Lung (tissue), 17 donors: ENCODE measurements at places on chromosomes 16 and 17. TPM values are rescaled to one million over a fixed set of nuclear protein-coding genes. Genes with fewer than 3 reads are reported as not detected.

DNA sequence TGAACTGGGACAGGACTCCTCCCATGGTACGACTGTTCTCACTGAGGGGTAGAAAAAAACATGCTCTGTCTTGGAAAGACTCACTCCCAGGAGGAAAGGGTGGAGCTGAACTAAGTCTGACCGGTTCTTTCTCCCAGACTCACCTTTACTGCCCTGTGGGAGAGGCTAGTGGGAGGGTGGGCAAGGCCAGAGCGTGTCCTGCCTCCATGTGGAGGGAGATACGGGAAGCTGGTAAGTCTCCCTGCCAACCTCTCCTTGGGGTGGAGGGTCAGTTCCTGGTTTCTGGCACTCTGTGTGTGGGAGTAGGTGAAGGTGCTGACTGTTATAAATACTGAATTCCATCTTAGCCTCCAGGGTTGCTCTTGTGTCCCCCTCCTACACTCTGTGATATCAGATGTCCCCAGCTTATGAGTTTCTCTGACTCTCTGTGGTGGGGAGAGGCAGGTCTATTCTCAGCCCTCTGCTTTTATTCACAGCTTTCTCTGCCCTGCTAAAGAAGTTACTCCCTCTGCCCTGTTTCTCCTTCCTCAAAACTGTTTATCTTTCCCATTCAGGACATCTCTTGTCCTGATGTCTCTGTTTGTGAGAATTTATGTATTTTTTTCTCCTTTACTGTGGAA, 26.9 kb upstream of the FAM20A start:
- no peaks in the 10 kb centered on the region for H3K27me3 ChIP-seq
- H3K27ac ChIP-seq = no peak overlapping the region
- DNase-seq = no peak
- no peaks in the 10 kb centered on the region for H3K4me1 ChIP-seq
- H3K36me3 ChIP-seq = no peaks in the 10 kb centered on the region

DNA sequence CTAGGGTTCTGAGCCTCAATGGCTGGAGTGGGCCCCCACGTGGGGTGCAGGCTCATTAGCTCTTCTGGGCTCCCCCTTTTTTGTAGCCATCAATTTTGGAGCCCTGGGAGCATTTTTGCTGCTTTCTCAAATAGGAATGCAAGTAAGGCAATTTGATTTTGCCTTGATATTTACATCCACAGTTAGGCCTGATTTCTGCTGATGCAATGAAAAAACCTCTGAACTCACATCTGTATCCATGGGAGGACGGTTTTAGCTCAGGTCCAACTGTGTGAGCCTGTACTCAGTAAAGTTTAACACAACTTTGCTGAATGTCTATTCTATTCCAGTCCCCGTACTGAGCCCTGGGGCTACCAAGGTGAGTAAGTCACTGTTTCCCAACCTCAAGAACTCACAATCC, 425.0 kb downstream of the HAPSTR1 start:
- DNase-seq = no peak
- no peaks in the 10 kb centered on the region for H3K36me3 ChIP-seq
- H3K4me1 ChIP-seq = peaks cover 8% of the 10 kb centered on the region
- H3K27me3 ChIP-seq = no peaks in the 10 kb centered on the region
- H3K27ac ChIP-seq = no peak overlapping the region

DNA sequence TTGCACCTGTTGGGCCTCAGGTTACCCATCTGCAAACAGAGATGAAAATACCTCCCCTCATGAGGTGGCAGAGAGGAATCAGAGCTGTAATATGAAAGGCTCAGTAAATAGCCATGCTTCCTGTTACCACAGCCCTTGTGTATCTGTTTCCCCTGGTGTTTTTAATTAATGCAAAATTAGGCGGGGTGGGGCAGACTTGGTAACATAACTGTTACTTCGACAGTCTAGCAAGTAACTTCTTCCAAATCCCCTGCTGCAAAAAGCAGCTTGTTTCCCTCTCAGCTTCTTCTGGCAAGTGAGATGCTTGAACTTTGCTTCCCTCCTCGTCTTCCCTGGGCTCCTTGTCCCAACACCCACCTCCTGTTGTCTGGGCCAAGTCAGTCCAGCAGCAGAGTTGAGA, 381.5 kb downstream of the CPPED1 start:
- no peak overlapping the region for H3K4me3 ChIP-seq
- H3K36me3 ChIP-seq = no peaks in the 10 kb centered on the region
- DNase-seq = no peak
- no peak overlapping the region for H3K27ac ChIP-seq

GRCh38 chr16:84190731-84191388, at the start of gene ADAD2:
ADAD2 (plus strand) TSS chr16:84191157; CDS start chr16:84191231, 74 bp downstream.
- no peak within 1 kb of the TSS for H3K27ac ChIP-seq
- no peak for DNase-seq
- H3K4me1 ChIP-seq = no peaks in the 10 kb centered on the region
- no peaks in the 10 kb centered on the region for H3K36me3 ChIP-seq
- no peaks in the 10 kb centered on the region for H3K27me3 ChIP-seq

DNA sequence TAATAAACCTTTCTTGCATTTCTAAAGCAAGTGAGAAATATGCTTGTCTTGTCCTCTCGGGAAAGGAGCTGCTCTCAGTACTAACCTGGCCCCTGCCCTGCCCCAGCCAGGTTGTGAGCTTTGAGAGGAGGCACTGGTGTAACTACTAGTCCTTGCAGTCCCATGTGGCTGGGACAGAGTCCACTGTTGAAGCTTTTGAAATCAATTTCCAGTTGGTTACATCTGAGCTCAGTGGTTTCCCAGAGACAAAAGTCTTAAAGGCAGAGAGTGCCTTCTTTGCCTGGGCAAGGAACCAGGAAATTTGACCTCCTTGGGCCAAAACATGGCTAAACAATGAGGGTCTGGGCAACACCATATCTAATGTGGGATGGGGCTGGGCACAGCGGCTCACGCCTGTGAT, 48.7 kb downstream of the GSG1L start:
- H3K4me3 ChIP-seq = no peak overlapping the region
- no peaks in the 10 kb centered on the region for H3K27me3 ChIP-seq
- H3K36me3 ChIP-seq = no peaks in the 10 kb centered on the region
- H3K4me1 ChIP-seq = no peaks in the 10 kb centered on the region
- DNase-seq = no peak

DNA sequence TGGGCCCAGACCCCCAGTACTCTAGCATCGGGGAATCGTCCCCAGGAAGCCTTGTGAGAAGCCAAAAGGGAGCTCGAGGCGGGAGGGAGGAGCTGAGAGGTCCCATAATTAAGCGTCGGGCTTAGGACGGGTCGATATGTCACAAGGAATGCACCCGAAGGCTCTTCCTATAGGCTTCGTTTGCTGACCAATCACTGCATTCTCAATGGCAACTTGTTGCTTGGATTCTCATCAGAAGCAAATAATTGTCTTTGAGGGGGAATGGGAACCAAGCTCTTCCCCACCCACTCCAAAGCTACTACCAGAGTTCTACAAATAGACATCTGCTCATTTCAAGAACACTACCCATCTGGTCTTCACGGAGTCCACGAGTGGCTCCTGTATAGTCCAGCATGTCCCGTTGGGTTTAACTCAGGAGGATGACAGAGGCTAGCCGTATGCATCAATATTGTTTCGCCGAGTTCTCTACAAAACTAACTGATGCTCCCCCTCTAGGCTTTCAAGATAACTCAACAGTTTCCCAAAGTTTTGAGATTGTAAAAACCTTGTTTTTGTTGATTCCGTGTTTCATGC, 628 bp upstream of the BLMH start:
- H3K4me3 ChIP-seq = peak overlapping the region; percentile 75
- peak; percentile 59 for DNase-seq
- no peaks in the 10 kb centered on the region for H3K27me3 ChIP-seq
- H3K4me1 ChIP-seq = peaks cover 12% of the 10 kb centered on the region

SLC6A2 gene
- not detected for total RNA-seq

WNT9B gene
- 0.11 TPM for total RNA-seq

DNA sequence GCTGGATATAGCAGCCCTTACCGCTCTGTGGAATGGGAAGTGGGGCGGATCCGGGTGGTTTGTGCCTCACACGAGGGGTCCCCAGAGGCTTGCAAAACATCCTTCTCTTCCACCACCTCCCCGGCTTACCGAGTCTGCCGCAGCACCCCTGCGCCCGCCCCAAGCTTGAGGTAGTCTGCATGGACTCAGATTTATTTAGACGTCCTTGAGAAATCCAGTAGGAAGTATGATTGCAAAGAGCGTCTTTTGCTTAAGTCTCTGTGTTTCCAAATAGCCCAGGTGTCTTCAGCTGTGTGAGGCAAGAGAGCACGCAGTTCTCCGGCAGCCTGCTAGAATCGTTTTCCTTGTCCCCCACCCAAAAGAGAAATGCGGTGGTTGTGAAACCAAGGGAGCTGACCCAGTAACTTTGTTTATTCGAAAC, 2.4 kb downstream of the KIAA0513 start:
- H3K4me3 ChIP-seq = no peak overlapping the region
- peaks cover 2% of the 10 kb centered on the region for H3K36me3 ChIP-seq
- H3K4me1 ChIP-seq = peaks cover 13% of the 10 kb centered on the region
- H3K27ac ChIP-seq = no peak overlapping the region
- peak; percentile 17 for DNase-seq

PPY gene
- not detected for total RNA-seq

ALDOC gene
- 40.3 TPM for total RNA-seq

DNA sequence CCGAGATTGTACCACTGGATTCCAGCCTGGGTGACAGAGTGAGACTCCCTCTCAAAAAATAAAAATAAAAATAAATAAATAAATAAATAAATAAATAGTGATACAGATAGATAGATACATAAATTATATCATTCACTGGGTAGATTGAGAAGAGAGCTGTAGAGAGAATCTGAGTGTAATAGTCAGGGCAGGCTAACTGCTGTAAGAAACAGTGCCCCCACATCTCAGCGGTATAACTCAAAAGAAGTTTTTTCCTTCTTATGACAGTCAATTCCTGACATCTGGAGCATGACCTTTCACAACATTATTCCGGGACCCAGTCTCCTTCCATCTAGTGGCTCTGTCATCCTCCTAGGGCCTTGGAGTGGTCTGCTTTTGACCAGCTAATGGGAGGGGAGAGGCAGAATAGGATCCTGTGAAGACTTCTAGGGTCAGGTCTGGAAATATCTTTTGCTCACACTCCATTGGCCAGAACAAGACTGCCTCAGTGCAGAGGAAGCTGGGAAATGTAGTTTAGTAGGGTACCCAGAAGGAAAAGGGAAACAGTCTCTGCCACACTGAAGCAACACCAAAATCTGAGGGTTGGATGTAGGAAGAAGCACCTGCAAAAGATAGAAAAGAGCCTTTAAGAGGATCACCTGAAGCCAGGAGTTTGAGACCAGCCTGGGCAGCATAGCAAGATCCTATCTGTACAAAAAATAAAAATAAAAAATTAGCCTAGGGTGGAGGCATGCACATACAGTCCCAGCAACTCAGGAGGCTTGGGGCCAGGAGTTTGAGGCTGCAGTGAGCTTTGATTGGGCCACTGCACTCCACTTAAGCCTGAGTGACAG, 3.0 kb upstream of the QPRT start:
- peak; percentile 42 for DNase-seq
- peaks cover 28% of the 10 kb centered on the region for H3K4me1 ChIP-seq
- H3K36me3 ChIP-seq = no peaks in the 10 kb centered on the region
- H3K27ac ChIP-seq = no peak overlapping the region
- H3K27me3 ChIP-seq = no peaks in the 10 kb centered on the region

- no peak overlapping the region for H3K4me3 ChIP-seq
- peaks cover 9% of the 10 kb centered on the region for H3K4me1 ChIP-seq
- no peak overlapping the region for H3K27ac ChIP-seq
- DNase-seq = no peak
- H3K27me3 ChIP-seq = no peaks in the 10 kb centered on the region
- H3K36me3 ChIP-seq = no peaks in the 10 kb centered on the region
Observed at GRCh38 chr17:9408868-9409829, 166.5 kb downstream of the STX8 start.

DNA sequence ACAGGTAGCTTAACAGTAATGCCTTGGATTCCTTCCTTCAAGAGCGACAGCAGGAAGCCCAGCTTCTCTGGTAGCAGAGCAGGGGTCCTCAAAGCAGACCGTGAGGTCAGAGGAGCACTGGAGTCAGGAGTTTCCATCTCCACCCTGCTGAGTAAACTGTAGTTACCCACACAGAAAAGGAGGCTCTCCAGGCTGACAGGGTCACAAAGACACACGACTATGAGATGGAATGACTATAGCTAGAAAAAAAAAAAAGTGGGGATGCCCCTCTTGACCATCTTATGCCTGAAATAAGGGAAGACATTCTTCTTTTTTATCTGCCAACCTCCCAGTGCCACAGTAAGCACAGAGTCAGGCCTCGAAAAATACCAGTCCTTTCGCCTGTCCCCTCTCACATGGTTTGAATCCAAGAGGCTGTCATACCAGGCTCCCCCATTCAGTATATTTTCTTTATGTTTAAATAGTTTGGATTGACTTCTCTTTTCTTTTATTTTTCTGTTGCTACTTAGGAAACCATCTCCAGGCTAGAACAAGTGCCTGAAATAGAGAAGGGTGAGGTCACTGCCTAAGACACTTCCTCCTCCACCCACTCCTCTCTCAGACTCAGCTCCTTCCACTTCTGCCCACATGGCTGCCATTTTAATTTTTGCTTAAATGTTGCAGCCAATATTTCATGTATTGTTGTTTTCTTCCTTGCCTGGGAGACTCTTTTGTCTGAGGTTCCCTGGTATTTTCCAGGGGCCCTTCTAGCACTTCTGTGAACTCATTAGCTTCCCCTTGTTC, 707.4 kb downstream of the MAF start:
- H3K4me1 ChIP-seq = peaks cover 9% of the 10 kb centered on the region
- no peak for DNase-seq
- no peak overlapping the region for H3K27ac ChIP-seq
- H3K36me3 ChIP-seq = no peaks in the 10 kb centered on the region
- no peak overlapping the region for H3K4me3 ChIP-seq
- H3K27me3 ChIP-seq = no peaks in the 10 kb centered on the region

GRCh38 chr16:52855463-52855862, 197.2 kb downstream of the CHD9NB start:
- H3K4me3 ChIP-seq = no peak overlapping the region
- no peaks in the 10 kb centered on the region for H3K27me3 ChIP-seq
- H3K36me3 ChIP-seq = no peaks in the 10 kb centered on the region
- no peak for DNase-seq

GRCh38 chr17:15917438-15918027, 27.4 kb upstream of the ADORA2B start:
- H3K36me3 ChIP-seq = no peaks in the 10 kb centered on the region
- DNase-seq = peak; percentile 32
- no peak overlapping the region for H3K4me3 ChIP-seq

LRRC3C gene
- total RNA-seq = not detected

DNA sequence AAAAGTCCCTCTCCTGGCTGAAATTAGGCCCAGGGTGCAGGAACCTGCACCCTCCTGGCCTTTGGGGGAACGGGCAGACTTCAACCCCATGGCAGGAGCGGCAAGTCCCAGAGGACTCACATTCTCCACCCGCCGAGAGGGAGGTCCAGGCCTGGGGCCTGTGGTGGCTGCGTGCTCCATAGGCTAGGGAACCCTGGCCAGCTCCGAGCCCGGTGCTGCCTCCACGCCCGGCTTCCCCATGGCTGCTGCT, 130 bp downstream of the CCDC78 start:
- peaks cover 5% of the 10 kb centered on the region for H3K36me3 ChIP-seq
- DNase-seq = no peak
- peaks cover 4% of the 10 kb centered on the region for H3K27me3 ChIP-seq
- H3K27ac ChIP-seq = no peak overlapping the region
- H3K4me3 ChIP-seq = no peak overlapping the region
